ENCODE measurements at places on chromosomes 12 and 14. TPM values are rescaled to one million over a fixed set of nuclear protein-coding genes. Genes with fewer than 3 reads are reported as not detected.

The TAS2R19 gene
- 1.8 TPM for total RNA-seq

The MYF6 gene
- total RNA-seq = not detected

The PKP2 gene
- total RNA-seq = not detected

The DPPA3 gene
- total RNA-seq = not detected

DNA sequence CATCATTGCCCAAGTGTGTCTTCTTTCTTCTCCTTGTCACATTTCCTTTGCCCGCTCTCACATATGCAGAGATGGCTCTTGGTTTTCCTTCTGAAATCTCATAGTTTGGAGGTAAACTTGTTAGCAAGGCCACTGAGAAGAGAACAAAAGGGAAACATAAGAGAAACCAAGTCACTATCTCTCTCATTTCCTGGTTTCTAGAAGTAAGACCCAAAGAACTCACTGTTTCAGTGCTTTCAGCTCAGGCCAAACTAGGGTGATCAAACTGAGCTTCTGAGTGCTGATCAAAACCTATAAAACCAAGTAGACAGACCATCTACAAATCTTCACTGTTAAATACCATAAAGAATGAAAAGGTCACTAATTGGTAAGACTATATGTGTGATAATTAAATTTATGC, 275.4 kb upstream of the BTG1 start:
- H3K4me1 ChIP-seq = peaks cover 6% of the 10 kb centered on the region
- no peaks in the 10 kb centered on the region for H3K36me3 ChIP-seq
- no peak overlapping the region for H3K4me3 ChIP-seq
- no peak overlapping the region for H3K27ac ChIP-seq

- H3K36me3 ChIP-seq = peaks cover 6% of the 10 kb centered on the region
- H3K4me3 ChIP-seq = no peak overlapping the region
- H3K27me3 ChIP-seq = peaks cover 11% of the 10 kb centered on the region
- DNase-seq = no peak
- H3K27ac ChIP-seq = no peak overlapping the region
Measured at GRCh38 chr14:72779679-72780078, 114.2 kb downstream of the DPF3 start.

GRCh38 chr14:47332106-47332505, 343.3 kb downstream of the MDGA2 start:
- no peak overlapping the region for H3K4me3 ChIP-seq
- no peaks in the 10 kb centered on the region for H3K27me3 ChIP-seq
- H3K4me1 ChIP-seq = no peaks in the 10 kb centered on the region
- H3K36me3 ChIP-seq = no peaks in the 10 kb centered on the region
- no peak for DNase-seq

GRCh38 chr12:68532204-68532886, 78.4 kb upstream of the RAP1B start:
- peaks cover 14% of the 10 kb centered on the region for H3K4me1 ChIP-seq
- no peak for DNase-seq
- H3K27me3 ChIP-seq = no peaks in the 10 kb centered on the region
- H3K36me3 ChIP-seq = peaks cover 4% of the 10 kb centered on the region
- no peak overlapping the region for H3K27ac ChIP-seq

- H3K4me3 ChIP-seq = no peak overlapping the region
- H3K27ac ChIP-seq = no peak overlapping the region
- DNase-seq = no peak
- H3K4me1 ChIP-seq = peaks cover 34% of the 10 kb centered on the region
Measured at GRCh38 chr14:23067847-23068788, 10.8 kb upstream of the CDH24 start.

Measured in activated CD8-positive, alpha-beta memory T cell treated with anti-CD3 and anti-CD28 coated beads, Interleukin-2, amount 10 ng/mL, durations not matched to agents 7 days and 5 days (primary cell).